ENCODE measurements at places on chromosomes 1 and 21. TPM values are rescaled to one million over a fixed set of nuclear protein-coding genes. Genes with fewer than 3 reads are reported as not detected.

DNA sequence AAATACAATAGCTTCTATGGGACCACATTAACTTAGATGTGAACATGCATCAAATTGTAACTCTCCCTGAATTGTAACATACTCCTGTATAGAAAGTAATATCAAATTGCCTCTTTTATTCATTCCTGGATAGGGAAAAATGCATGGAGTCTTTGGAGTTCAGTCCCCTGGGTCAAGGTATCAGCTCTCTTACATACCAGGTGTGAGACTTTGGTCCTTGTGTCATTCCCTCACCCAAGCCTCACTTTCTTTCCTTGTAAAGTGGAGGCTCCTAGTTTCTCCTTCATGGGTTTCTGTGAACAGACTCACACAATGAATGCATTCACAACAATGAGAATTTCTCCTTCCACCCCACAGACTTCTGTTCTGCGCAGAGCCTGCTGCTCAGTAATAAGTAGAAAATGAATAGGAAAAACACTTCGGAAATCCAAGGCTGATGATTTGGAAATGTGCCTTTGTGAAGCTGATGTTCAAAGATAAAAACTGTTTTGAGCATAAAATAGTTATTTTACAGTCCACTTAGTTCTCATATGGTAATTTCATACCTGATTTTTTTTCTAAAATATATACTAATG is 185.3 kb downstream of the AK5 start:
- no peaks in the 10 kb centered on the region for H3K27me3 ChIP-seq
- H3K4me3 ChIP-seq, result no peak overlapping the region
- H3K36me3 ChIP-seq, result peaks cover under 1% of the 10 kb centered on the region

DNA sequence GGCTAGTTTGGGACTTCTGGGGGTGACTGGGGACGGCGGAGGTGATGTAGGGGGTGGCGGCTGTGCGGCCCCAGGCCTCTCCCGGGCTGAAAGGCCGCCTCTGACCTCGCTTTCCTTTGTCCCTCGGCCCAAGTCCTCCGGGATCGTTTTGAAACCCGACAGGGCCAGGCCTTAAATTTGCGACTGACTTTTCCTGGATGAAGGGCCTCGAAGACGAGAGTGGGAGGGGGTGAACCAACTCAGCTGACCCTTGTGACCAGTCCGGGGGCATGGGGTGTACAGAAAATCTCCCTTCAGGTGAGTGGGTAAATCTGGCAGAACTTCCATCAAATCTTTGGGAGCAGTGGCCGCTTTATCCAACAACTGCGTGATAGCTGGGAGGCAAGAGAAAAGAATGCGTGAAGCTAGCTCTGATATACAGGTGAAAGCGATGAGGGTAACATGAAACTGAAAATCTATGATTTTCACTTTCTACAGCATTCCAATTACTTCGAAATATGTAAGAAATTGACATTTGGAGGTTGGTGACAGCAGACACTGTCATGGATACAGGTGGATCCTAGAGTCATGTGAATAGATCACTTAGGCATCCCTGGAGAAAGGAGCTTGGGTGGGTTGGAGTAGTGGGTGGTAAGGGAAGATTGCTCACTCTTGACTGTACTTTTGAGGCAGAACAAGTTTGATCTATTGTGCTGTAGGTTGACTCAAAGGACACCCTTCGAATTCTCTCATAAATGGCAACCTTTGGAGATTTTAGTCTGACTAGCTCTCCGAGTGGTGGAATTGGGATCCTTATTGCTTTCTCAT is 885 bp downstream of the AHCYL1 start:
- no peaks in the 10 kb centered on the region for H3K27me3 ChIP-seq
- no peak for DNase-seq
- H3K4me1 ChIP-seq, result peaks cover 31% of the 10 kb centered on the region
- H3K36me3 ChIP-seq, result peaks cover 4% of the 10 kb centered on the region

- no peak for DNase-seq
- no peak overlapping the region for H3K4me3 ChIP-seq
- H3K27me3 ChIP-seq, result no peaks in the 10 kb centered on the region
- no peaks in the 10 kb centered on the region for H3K4me1 ChIP-seq
- H3K27ac ChIP-seq, result no peak overlapping the region
Measured at GRCh38 chr1:177210071-177210470, 39.3 kb downstream of the BRINP2 start.

The DDX59 gene
- total RNA-seq, result 22.7 TPM

The S100A13 gene
- total RNA-seq, result 7.0 TPM

GRCh38 chr1:46407636-46408035 is 13.5 kb downstream of the FAAH start:
- H3K27ac ChIP-seq, result no peak overlapping the region
- no peaks in the 10 kb centered on the region for H3K36me3 ChIP-seq
- no peaks in the 10 kb centered on the region for H3K27me3 ChIP-seq
- no peak overlapping the region for H3K4me3 ChIP-seq
- no peak for DNase-seq

DNA sequence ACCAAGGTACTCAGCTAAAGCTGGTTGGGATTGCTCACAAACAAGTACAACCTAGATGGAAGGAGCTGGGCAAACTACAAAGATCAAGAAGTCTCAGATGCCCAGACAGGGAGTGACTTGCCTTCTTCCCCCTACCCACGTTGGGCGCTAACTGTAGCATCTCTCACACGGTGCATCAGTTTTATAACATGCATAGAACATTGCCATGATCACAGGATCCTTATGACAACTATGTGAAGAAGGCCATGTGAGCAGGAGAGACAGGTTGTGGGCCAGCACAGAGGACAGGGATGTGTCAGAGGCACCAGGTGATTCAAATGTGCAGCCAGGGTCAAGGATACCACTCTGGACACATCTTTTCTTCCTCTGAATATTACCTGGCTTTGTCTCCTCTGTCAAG is 28.3 kb upstream of the CYP4B1 start:
- DNase-seq, result no peak
- no peak overlapping the region for H3K27ac ChIP-seq
- peaks cover 6% of the 10 kb centered on the region for H3K36me3 ChIP-seq
- peaks cover 25% of the 10 kb centered on the region for H3K27me3 ChIP-seq

DNA sequence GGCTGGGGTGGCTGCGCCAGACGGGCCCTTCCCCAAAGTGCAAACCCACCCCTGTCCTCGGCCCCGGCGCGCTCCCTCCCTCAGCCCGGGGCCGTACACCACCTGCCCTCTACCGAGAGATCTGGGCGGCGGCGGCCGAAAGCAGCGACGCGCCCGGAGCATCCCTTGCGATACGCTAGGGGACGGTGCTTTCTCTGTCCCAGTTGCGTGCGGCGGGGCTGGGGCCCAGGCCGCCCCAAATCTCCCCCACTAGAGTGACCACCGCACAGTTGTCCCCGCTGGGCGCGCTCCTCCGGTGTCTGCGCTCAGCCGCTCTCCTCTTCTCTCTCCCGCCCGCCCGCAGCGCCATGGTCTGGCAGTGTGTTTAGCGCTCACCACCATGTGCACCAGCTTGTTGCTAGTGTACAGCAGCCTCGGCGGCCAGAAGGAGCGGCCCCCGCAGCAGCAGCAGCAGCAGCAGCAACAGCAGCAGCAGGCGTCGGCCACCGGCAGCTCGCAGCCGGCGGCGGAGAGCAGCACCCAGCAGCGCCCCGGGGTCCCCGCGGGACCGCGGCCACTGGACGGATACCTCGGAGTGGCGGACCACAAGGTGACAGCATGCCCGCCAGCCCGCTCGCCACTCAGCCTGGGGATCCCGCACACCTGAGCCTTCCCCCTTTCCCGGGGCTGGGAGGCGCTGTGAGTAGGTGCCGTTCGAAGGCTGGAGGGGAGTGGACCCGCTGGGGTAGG is 1.0 kb downstream of the ST6GALNAC5 start:
- peaks cover 7% of the 10 kb centered on the region for H3K4me1 ChIP-seq
- no peaks in the 10 kb centered on the region for H3K36me3 ChIP-seq
- H3K4me3 ChIP-seq, result peak overlapping the region; percentile 72
- no peak overlapping the region for H3K27ac ChIP-seq

- no peak for DNase-seq
- no peaks in the 10 kb centered on the region for H3K4me1 ChIP-seq
- no peaks in the 10 kb centered on the region for H3K27me3 ChIP-seq
- H3K36me3 ChIP-seq, result peaks cover 31% of the 10 kb centered on the region
Measured at GRCh38 chr1:112997781-112998180, 41.8 kb upstream of the SLC16A1 start.

GRCh38 chr1:2127187-2128145 is 67.1 kb downstream of the FAAP20 start:
- H3K4me3 ChIP-seq, result peak overlapping the region; percentile 69
- no peaks in the 10 kb centered on the region for H3K36me3 ChIP-seq
- peaks cover 16% of the 10 kb centered on the region for H3K4me1 ChIP-seq
- peak; percentile 61 for DNase-seq
- H3K27me3 ChIP-seq, result no peaks in the 10 kb centered on the region
- H3K27ac ChIP-seq, result peak overlapping the region; percentile 68

DNA sequence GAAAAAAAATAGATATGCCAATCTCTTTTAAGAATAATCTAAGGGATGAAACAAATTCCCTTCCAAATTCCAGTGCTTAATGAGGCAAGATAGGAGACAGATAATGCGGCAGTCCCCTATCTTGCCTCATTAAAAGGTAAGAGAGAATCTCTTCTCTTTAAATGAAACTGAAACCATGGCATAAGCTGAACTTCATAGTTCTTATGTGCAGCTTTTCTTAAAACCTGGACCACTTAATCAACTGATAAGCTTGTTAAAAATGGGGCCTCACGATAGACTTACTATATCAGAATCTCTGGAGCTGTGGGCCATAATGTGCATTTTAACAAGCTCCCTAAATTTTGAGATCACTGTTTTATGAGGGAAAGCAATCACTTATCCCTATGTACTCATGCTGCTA is 79.2 kb downstream of the NIBAN1 start:
- H3K4me3 ChIP-seq, result no peak overlapping the region
- no peaks in the 10 kb centered on the region for H3K36me3 ChIP-seq
- peaks cover 24% of the 10 kb centered on the region for H3K4me1 ChIP-seq
- H3K27me3 ChIP-seq, result peaks cover 9% of the 10 kb centered on the region
- DNase-seq, result no peak

DNA sequence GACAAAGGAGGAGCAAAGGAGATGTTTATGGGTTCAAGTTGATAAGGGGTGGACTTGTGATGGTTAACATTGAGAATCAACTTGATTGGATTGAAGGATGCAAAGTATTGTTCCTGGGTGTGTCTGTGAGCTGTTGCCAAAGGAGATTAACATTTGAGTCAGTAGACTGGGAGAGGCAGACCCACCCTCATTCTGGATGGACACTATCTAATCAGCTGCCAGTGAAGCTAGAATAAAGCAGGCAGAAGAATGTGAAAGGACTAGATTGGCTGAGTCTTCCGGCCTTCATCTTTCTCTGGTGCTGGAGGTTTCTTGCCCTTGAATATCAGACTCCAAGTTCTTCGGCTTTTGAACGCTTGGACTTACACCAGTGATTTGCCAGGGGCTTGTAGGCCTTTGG is 98.7 kb upstream of the DAB1 start:
- DNase-seq, result no peak
- H3K27ac ChIP-seq, result no peak overlapping the region
- peaks cover 7% of the 10 kb centered on the region for H3K27me3 ChIP-seq
- H3K4me3 ChIP-seq, result no peak overlapping the region
- no peaks in the 10 kb centered on the region for H3K4me1 ChIP-seq

The C1orf185 gene
- not detected for total RNA-seq

The NHLH1 gene
- not detected for total RNA-seq

- H3K4me1 ChIP-seq, result peaks cover 58% of the 10 kb centered on the region
- peak overlapping the region; percentile 77 for H3K27ac ChIP-seq
- peak; percentile 67 for DNase-seq
- peak overlapping the region; percentile 89 for H3K4me3 ChIP-seq
- H3K36me3 ChIP-seq, result no peaks in the 10 kb centered on the region
Measured at GRCh38 chr1:65066766-65067490, 81.1 kb upstream of the AK4 start.

The LCE1F gene
- not detected for total RNA-seq

- H3K4me1 ChIP-seq, result peaks cover 8% of the 10 kb centered on the region
- DNase-seq, result no peak
- H3K27ac ChIP-seq, result no peak overlapping the region
Measured at GRCh38 chr1:53341521-53341895, 13.6 kb upstream of the LRP8 start.

DNA sequence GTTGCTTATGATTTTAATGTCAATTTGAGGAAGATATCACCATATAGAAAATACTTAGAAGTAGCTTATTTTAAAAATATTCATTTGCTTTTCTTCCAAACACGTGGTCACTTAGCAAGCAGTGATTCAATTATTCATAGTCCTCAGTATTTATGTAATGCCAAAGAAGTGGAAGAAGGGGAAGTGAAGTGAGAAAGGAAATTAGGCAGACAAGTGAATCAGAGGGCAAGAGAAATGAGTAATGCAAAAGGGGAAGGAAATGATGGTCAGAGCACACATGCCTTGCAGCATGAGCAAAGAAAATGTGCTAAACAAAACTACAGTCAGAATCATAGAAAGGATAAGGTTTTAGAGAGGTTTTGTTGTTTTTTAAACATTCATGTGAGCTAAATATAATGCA is 31.8 kb downstream of the SDCCAG8 start:
- H3K27ac ChIP-seq, result peak overlapping the region; percentile 83
- H3K4me1 ChIP-seq, result peaks cover 40% of the 10 kb centered on the region
- no peak overlapping the region for H3K4me3 ChIP-seq
- peaks cover 48% of the 10 kb centered on the region for H3K36me3 ChIP-seq
- peak; percentile 23 for DNase-seq

The PTGER3 gene
- not detected for total RNA-seq

The SPRR2E gene
- not detected for total RNA-seq

DNA sequence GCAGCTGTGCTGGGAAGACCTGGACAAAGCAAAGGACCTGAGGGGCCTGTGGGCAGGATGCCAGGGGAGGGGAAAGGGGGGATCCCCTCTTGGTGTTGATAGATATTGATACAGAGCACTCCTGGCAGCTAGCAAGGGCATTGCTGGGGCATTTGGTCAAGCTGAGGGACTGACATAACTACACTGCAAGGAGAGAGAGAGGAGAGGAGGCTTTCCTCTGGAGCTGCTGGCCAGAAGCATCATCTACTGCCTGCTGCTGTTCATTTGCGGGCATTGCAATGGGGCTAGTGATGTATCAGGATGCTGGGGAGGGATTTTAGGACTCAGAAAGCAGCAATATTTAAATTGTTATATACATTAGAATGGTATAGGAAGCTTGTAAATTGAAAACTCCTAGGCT is 142.0 kb downstream of the ZNF648 start:
- peaks cover 7% of the 10 kb centered on the region for H3K27me3 ChIP-seq
- no peaks in the 10 kb centered on the region for H3K4me1 ChIP-seq
- no peaks in the 10 kb centered on the region for H3K36me3 ChIP-seq
- H3K27ac ChIP-seq, result no peak overlapping the region
- H3K4me3 ChIP-seq, result no peak overlapping the region
- DNase-seq, result no peak

- no peaks in the 10 kb centered on the region for H3K27me3 ChIP-seq
- H3K4me1 ChIP-seq, result peaks cover 65% of the 10 kb centered on the region
- H3K4me3 ChIP-seq, result peak overlapping the region; percentile 98
Measured at GRCh38 chr1:155976913-155977689, 1.2 kb downstream of the ARHGEF2 start.

- DNase-seq, result no peak
- H3K27me3 ChIP-seq, result no peaks in the 10 kb centered on the region
- no peak overlapping the region for H3K4me3 ChIP-seq
- peaks cover 44% of the 10 kb centered on the region for H3K4me1 ChIP-seq
- no peaks in the 10 kb centered on the region for H3K36me3 ChIP-seq
- no peak overlapping the region for H3K27ac ChIP-seq
Measured at GRCh38 chr1:23911921-23912320, 1.2 kb downstream of the CNR2 start.

The LCE2A gene
- not detected for total RNA-seq
